ENCODE measurements at places on chromosomes 1 and 21.

DNA sequence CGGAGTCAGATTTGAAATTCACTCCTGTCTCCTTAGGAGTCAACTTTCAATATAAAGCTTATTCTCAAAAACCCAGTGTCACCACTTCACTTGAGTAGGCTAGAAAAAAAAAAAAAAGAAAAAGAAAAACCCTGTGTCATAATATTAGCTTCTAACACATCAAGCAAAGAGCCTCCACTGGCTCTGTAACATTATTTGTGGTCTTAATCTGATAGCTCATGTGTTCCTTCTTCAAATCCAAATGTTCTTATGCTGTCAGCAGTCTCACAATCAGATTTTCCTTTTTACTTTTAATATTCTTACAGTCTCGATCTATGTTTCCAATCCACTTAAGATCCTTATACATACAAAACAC, 26.1 kb upstream of the PSMG1 start:
- DNase-seq, result no peak

GRCh38 chr1:166089804-166090203, 77.0 kb downstream of the FAM78B start:
- no peak for DNase-seq

DNA sequence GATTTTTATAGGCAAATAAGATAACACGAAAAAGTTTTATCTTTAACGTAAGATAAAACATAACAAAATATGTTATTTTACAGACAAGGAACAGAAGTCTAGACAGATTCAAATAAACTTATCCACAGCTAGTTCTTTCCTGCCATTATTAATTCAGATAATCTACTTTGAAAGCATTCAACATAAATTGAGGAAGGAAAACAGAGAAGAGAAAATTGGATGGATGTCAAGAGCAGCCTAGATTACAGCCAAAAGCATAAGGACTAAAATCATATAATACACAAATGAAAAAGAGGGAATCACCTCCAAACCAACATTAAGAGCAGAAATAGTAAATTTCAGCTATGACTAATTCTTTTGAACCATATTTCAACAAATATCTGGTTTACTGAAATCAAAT, 15.5 kb downstream of the TRIM33 start:
- DNase-seq, result no peak

DNA sequence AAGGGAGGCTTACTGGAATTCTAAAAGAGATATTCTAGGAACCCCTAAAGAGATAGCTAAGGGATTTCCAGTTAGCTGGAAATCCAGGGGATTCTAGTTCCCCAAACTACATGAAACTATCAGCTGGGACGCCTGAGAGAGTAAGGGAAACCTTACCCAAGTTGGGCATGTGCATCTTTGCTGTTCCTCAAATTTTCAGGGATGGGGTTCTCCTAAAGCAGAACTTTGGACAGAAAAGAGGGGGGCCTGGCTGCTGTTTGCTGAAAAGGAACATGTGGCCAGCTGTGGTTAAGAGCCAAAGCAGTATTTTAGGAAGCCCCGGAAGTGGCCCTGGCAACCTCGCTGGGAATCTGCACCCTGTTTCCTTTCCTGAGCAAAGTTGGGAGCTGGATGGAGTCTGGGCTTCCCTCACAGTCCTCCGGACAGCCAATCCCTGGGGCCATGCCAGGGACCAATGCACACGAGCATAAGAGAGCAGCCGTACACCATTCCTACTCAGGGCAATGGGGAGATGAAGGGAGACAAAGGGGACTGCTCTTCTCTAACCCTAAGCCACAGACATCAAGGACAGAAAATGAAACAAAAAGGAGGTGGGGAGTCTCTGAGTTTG, 154.3 kb downstream of the PLXNA2 start:
- DNase-seq, result no peak

- DNase-seq, result no peak
Measured at GRCh38 chr21:25624511-25624910, 14.5 kb upstream of the JAM2 start.

DNA sequence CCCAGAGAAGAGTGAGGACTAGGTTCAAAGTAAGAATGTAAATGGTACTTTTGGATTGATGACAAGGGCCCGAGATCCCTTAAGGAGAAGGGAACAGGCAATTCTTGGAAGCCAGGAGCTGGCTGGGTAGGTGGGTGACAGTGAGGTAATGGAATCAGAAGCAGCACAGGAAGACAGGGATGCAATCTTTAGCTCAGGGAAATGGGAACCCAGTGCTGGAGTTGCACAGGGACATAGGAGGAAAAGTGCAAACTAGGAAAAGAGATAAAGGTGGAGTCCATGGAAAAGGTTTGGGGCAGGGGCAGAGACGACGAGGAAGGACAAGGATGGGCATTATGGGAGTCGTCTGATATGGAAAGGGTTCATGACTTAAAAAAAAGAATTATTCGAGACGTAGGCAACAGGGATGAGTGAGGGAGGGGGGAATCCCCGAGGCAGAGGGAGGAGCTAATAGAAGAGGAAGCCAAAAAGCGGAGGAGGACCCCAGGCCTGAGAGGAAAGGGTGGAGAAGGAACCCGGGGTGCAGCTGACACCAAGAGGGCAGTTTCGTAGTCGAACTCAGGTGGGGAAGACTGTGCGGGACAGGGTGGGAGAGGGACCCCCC, 495 bp downstream of the PI4KB start:
- DNase-seq, result peak; percentile 52

DNA sequence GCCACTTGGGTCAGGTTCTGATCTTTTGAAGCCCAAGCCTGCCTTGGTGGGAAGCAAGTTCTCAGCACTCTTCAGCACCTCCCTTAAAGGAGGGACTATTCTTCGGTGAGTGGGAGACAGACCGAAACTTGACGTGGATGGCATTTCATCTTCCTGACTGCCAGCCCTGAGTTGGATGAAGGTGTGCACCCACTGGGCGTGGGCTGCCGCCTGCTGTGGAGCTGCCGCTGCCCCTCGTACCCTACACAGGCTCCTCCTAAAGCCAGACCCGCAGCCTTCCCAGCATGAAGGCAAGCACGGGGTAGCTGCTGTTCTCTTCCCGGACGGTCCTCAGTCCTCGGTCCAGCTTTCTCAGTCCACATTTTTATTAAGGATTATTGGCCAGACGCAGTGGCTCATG, 84.2 kb downstream of the SLC66A1 start:
- no peak for DNase-seq

DNA sequence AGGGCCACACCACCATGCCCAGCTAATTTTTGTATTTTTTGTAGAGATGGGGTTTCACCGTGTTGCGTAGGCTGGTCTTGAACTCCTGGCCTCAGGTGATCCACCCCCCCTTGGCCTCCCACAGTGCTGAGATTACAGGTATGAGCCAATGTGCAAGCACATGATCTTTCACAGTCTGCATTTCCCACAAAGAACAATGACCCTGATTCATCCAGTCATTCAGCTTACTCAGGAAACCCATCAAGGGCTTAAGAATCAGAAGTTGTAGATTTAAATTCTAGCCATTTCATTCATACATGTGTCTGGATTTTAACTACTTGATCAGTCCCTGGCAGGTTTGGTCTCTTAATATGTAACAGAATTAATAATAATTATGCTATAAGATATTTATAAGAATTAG, 2065.7 kb downstream of the MRPL39 start:
- no peak for DNase-seq

DNA sequence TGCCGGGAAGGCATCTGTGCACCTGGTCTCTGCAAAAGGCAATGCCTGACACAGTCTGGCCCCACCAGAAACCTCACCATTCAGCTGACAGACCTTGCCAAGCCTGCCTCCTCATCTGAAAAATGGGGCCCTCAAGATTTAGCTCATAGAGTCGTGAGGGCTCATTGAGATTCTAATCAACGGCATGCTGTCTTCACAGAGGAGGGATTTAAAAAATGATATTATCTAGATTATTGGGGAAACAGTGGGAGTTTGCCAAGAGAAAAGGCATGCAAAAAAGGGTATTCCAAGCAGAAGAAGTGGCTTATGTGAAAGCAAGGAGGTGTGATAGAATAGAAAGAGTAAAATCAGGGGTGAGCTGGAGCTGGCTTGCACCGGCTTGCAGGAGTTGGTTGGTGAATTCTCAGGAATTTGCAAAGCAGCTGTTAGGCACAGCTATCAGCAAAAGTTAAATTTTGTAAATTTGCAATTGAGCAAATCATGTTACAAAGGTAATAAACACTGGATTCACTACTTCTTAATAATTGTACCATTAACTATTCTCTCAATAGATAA, 91.7 kb upstream of the WNT4 start:
- no peak for DNase-seq

DNA sequence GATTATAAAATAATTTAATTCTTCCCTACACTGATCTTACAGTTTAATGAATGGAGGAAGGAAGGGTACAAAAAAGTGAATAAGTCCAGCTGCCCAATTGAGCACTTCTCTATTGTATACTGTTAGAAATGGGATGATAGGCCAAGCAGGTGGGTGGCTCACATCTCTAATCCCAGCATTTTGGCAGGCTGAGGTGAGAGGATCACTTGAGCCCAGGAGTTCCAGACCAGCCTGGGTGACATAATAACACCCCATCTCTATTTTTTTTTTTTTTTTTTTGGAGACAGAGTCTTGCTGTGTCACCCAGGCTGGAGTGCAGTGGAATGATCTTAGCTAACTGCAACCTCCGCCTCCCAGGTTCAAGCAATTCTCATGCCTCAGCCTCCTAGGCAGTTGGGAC, 57.5 kb downstream of the ATP2B4 start:
- no peak for DNase-seq

GRCh38 chr21:27426196-27426595, 459.3 kb upstream of the ADAMTS5 start:
- no peak for DNase-seq

DNA sequence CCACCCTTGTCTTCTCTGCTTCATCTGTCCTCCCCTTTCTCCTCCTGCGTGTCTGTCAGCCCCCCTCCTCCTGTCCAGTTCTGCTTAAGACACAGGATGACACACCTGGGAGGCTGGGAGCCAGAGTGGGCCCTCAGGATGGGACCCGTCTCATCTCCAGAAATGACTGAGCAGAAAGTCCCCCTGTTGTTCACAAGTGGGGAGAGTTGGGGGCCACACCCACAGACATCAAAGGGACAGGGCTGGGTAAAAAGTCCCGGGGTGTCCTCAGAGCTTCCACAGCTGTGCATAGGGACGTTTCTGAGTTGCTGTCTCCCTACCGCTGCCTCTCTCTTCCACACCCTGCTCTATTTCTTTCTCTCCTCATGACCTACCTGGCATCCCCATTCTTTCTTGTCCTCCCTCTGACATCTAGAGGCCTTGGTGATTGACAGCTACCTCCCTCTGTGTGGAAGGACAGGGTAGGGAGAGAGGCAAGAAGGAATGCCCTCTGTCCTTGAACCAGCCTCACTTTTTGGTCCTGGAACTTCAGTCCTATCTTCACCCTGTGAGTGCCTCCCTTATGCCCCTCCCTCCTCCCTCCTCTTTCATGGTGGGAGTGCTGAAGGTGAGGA, 19.5 kb upstream of the SH2D2A start:
- no peak for DNase-seq

GRCh38 chr1:170562646-170563338, 30.8 kb downstream of the GORAB start:
- DNase-seq, result peak; percentile 77

DNA sequence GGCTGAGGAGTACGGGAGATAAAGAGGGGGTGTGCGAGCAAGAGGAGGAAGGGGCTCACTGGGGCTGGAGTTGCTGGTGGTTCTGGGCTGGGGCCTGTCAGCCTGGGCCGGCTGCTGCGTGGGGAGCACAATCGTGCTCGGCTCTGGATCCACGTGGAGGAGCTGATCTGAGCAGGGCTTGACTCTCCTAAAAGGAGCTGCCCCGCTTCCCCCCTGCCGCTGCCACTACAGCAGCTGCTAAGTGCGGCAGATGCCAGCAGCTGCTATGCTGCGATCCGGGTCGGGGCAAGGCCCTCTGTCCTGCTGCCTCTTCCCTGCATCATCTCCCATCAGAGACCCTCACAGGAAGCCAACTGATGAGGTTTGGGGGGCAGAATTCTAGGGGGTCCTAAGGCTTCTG, 165.9 kb downstream of the PCBP3 start:
- DNase-seq, result no peak

DNA sequence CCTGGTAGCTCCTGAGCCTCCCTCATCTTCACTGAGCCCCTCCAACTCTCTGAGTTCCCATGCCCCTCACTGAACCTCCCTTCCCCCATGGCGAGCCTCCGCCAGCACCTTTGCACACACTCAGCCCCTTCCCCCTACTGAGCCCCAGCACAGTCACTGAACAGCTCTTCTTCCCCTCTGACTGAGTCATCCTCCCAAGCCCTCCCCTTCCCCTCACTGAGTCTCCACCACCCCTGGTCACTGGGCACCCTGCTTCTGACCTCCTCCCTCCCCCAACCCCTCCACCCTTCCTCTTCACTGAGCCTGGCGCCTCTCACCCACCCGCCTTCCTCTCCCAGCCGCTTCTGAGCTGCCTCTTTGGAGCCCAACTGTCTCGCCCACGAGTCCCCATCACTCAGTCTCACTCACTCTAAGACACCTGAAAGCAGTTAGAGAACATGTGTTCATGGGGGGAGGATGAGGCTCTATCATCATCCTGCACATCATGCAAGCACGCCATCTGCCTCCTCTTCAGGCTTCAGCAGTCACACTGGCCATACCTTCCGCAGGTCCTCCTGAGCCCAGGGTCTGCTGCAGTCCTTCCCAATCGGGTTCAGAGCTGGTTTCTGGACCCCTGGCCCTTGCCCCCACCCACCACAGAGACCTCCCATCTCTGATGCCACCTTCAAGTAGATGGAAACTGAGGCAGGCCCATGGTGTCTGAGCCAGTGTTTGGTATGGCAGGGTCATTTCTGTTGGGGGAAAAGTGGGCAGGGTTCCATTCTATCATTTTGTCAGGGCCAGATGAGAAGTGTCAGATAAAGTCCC, 2.0 kb upstream of the TRNP1 start:
- peak; percentile 87 for DNase-seq

- DNase-seq, result no peak
Measured at GRCh38 chr1:53190210-53190611, 6.4 kb upstream of the CPT2 start.

GRCh38 chr1:26580116-26580515, 50.6 kb downstream of the RPS6KA1 start:
- DNase-seq, result no peak

DNA sequence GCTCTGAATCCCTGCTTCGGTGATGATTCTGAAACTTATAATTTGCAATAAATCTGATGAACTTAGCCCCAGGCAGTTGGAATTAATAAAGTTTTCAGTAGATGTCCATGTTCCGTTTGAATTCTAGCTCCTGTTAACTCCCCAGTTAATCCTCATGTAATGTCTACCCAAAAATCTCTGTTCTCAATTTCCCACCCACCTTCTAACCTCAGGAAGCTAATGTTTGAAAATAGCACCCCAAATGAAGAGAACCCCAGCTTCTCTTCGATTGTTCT, 3.6 kb downstream of the MYOG start:
- DNase-seq, result no peak

GRCh38 chr1:75908717-75909152, 23.5 kb downstream of the ASB17 start:
- DNase-seq, result peak; percentile 62

GRCh38 chr1:156586892-156587477, 4.6 kb upstream of the NAXE start:
- DNase-seq, result no peak

DNA sequence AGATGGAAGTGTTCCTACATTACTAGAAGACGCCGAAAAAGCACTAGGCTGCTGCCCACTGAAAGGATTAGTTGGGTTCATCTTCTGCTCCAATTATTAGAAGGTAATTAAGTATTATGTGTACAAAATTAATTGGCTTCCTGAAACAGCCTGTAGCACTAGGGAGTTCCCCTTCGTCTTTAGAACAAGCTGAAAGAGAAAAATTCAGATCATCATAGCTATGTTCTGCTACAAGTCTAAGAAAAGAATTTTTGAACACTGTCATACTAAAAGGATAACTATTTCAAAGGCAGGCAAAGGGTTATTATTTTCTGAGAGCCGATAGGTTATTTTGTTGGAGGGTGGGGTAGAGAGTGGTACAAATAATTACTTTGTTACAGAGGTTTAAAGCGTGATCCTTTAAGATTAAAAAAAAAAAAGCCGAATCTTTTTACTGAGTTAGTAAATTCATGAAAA, at the start of gene MCM3AP:
TSS of gene MCM3AP (minus strand) at position 406 of the 456 bp plus-strand sequence. CDS start at position 81, 325 bp downstream.
- no peak for DNase-seq
